ENCODE measurements at places on chromosomes 3 and 15.

GRCh38 chr3:73378207-73378606, 246.5 kb downstream of the PDZRN3 start:
- H3K36me3 ChIP-seq = no peaks in the 10 kb centered on the region
- no peak overlapping the region for H3K4me3 ChIP-seq
- no peak for DNase-seq
- no peaks in the 10 kb centered on the region for H3K27me3 ChIP-seq

DNA sequence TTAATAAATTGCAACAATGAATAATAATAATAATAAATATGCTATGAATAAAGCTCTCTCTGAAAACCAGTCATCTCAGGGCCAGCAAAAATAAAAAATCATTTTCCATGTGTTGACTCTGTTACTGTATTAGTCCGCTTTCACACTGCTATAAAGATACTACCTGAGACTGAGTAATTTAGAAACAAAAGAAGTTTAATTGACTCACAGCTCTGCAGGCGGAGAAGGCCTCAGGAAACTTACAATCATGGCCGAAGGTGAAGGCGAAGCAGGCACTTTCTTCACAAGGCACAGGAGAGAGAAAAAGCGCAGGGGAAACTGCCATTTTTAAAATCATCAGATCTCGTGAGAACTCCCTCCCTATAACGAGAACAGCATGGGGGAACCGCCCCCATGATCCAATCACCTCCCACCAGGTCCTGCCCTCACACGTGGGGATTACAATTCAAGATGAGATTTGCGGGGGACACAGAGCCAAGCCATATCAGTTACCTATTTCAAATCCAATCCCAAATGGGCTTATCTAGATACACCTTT, 224.1 kb downstream of the IGSF11 start:
- no peak overlapping the region for H3K27ac ChIP-seq
- no peak overlapping the region for H3K4me3 ChIP-seq
- H3K27me3 ChIP-seq = no peaks in the 10 kb centered on the region
- no peaks in the 10 kb centered on the region for H3K36me3 ChIP-seq
- H3K4me1 ChIP-seq = no peaks in the 10 kb centered on the region

- no peaks in the 10 kb centered on the region for H3K36me3 ChIP-seq
- H3K27ac ChIP-seq = no peak overlapping the region
- H3K4me3 ChIP-seq = no peak overlapping the region
- H3K4me1 ChIP-seq = no peaks in the 10 kb centered on the region
Observed at GRCh38 chr3:67090474-67090873, 92.4 kb downstream of the KBTBD8 start.

- no peak overlapping the region for H3K27ac ChIP-seq
- H3K36me3 ChIP-seq = peaks cover 4% of the 10 kb centered on the region
- DNase-seq = no peak
- no peak overlapping the region for H3K4me3 ChIP-seq
- H3K27me3 ChIP-seq = no peaks in the 10 kb centered on the region
Observed at GRCh38 chr15:63626955-63627354, 29.8 kb downstream of the FBXL22 start.

- no peak overlapping the region for H3K27ac ChIP-seq
- H3K4me1 ChIP-seq = peaks cover 30% of the 10 kb centered on the region
- no peak for DNase-seq
- no peaks in the 10 kb centered on the region for H3K36me3 ChIP-seq
- H3K4me3 ChIP-seq = no peak overlapping the region
Observed at GRCh38 chr3:13881536-13882410, 1.9 kb upstream of the WNT7A start.

GRCh38 chr3:134898181-134898754, 103.2 kb downstream of the EPHB1 start:
- H3K27me3 ChIP-seq = no peaks in the 10 kb centered on the region
- no peak overlapping the region for H3K27ac ChIP-seq
- no peak overlapping the region for H3K4me3 ChIP-seq
- DNase-seq = peak; percentile 27
- H3K36me3 ChIP-seq = no peaks in the 10 kb centered on the region

DNA sequence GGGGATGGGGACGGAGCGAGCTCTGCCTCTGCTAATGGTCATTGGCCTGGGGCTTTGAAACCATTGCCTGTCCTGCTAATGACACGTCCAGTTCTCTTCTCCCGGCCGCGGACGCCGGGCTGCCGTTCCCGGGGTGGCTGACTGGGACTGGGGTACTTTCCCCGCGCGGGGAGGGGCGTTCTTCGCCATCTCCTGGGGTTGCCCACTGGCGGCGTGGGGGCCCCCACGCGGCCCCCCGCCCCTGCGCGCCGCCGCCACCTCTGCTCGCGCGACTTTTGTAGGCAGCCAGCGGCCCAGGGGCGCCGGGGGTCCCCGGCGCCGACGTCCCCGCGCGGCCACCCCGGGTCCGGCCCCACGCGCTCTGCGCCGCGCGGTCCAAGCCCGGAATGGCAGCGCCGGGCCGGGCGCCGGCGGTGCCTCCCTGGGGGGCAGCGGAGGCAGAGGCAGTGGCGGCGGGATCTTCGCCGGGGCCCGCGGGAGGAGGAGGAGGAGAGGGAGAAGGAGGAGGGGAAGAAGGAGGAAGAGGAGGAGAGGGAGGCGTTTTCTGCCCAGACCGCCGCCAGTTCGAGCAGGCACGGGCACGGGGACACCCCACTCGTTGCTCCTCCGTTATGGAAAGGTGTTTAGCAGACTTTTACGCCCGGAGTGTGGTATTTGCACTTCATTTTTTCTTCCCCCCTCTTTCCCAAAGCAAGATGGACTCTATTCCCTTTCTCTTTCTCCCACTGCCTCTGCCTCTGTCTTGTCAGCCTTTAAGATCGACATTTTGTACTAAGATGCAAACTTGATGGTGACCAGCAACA, 2.3 kb downstream of the BBX start:
- H3K27ac ChIP-seq = peak overlapping the region; percentile 96
- peaks cover 61% of the 10 kb centered on the region for H3K4me1 ChIP-seq
- peak; percentile 90 for DNase-seq
- no peaks in the 10 kb centered on the region for H3K27me3 ChIP-seq

DNA sequence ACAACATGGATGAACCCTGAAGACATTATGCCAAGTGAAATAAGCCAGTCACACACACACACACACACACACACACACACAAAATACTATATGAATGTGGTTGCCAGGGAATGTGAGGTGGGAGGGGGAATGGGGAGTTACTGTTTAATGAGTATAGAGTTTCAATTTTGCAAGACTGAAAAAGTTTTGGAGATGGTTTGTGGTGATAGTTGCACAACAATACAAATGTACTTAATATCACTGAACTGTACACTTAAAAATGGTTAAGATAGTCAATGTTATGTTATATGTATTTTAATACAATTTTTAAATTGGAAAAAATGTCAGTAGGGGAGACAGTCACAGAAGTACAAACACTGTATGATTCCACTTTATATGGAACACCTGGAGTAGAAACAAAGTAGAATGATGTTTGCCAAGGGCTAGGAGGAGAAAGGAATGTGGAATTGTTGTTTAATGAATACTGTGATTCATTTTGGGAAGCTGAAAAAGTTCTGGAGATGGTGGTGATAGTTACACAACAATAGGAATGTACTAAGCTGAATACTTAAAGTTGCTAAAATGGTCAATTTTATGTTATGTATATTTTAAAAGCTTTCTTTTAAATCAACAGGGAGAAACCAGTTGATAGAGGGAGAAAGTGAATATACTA, 76.6 kb downstream of the RPL39L start:
- no peaks in the 10 kb centered on the region for H3K27me3 ChIP-seq
- peaks cover 6% of the 10 kb centered on the region for H3K4me1 ChIP-seq
- no peaks in the 10 kb centered on the region for H3K36me3 ChIP-seq

Data from spleen (tissue), 13 donors.